ENCODE measurements at places on chromosomes 3 and 15. TPM values are rescaled to one million over a fixed set of nuclear protein-coding genes. Genes with fewer than 3 reads are reported as not detected.

SNTN gene
- total RNA-seq = not detected

DNA sequence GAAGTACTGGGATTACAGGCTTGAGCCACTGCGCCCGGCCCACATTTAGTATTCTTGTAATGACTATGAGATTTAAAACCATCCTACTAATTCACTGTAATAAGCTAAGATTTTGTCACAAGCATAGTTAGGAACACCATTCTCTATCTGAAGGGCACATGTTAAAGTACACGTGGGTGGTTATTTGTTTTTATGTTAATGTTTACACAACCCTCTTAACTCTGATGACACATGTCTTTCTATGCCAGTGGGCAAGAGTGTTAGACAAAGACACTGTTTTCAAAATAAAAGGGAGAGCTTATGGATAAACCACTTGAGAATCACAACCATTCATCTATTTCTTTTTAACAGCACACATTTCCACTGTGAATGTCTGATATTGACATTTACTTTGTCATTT, 537.6 kb upstream of the IL12A start:
- no peak for DNase-seq

DNA sequence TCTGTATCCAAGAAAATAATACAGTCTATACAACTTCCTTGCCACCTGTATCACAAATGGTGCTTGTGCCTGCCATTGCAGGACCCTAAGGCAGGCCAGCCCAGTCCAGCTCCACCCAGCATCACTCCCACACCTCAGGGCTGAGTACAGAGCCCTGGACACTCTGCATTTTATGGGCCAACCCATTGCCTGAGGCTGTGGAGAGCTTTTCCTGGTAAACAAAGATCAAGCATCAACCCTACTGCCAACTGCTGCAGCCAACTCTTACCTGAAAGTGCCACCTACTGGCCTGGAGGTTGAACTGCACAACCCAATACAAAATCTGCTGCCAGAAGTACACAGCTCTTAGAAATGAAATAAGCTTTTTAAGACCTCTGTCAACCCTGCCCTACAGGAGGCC, 1082.2 kb downstream of the NAALADL2 start:
- no peak for DNase-seq

DNA sequence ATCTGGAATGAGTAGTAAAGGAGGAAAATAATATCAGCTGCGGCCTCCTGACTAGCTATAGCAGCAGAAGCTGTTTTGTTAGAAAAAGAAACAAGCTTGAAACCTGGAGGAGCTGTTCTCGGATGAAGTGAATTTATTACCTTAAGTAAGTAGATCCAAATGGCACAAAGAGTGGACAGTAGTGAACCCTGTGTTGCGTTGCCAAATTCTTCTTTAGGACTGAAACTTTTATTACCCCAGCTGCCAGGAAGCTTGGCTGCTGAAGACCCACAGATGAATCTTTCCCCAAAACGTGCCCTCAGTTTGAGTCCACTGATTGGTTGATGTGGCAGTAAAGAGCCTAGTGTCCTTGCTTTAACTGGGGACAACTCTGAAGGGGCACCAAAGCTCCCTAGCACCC, 366.8 kb upstream of the GBE1 start:
- DNase-seq = no peak

GRCh38 chr3:128222796-128223385, 69.6 kb downstream of the EEFSEC start:
- DNase-seq = no peak

STXBP5L gene
- under 0.01 TPM for total RNA-seq

- no peak for DNase-seq
Observed at GRCh38 chr3:173986861-173987410, 589.4 kb downstream of the NLGN1 start.
